ENCODE measurements at places on chromosomes 1 and 21.

DNA sequence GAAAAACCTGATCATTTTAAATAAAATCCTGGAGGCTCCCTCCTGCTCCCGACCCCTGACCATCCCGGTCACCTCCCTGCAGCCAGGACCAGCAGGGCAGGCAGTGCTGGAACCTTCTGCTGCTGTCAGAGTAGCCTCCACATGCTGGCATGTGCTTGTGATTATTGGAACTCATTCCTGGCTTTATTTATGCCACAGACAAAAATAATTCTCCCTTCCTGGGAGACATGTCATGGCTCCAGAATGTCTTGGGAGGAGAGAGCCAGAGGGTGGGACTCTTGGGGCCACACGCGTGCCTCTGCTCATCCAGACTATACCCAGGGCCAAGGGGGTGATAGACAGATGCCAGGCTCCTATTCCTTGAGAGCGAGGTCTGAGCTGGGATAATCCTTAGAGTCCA is 183.6 kb upstream of the RAB4A start:
- no peak for DNase-seq

- DNase-seq, result no peak
Observed at GRCh38 chr1:218467101-218468072, 122.3 kb downstream of the TGFB2 start.

- DNase-seq, result no peak
Observed at GRCh38 chr1:186629341-186629740, 50.9 kb downstream of the PTGS2 start.

DNA sequence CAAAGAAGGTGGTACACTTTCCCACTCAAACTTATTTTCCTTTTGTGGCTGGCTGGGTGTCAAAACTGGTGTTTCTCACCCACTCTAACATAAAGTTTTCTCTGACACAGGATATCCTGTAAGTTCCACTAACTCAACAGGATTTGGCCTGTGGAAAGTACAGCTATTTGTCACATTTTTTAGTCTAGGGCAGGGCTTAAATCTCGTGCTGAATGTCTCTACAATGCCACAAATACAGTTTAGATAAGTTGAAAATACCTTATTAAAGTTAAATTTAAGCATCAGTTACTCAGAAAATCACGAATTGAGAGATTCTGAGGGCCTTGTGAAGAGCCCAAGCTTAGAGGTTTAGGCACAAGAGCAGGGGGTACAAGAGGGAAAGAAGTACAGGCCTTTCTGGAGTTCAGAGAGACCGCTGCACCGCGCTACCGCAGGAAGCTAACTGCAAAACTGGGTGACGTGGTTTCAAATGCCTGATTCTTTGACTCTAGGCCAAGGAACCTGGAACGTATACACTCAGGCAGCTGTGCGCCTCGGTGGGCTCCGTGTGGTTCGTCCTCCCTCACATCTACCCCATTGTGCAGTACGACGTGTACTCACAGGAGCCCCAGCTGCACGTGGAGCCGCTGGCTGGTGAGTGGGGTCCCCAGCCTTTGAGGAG is 23.4 kb upstream of the PWP2 start:
- no peak for DNase-seq

DNA sequence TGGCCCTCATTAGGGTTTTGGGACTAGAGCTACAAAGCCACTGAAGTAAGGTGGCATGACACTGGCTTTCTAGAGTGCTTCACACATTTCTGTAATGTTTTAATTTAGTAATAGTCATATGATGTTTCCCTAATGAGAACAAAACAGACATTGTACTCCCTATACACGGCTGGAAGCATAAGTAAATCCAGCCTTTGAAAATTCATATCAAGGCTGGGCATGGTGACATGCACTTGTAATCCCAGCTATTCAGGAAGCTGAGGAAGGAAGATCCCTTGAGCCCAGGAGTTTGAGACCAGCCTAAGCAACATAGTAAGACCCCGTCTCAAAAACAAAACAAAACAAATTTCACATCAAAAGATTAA is 7.4 kb downstream of the USP48 start:
- DNase-seq, result no peak

DNA sequence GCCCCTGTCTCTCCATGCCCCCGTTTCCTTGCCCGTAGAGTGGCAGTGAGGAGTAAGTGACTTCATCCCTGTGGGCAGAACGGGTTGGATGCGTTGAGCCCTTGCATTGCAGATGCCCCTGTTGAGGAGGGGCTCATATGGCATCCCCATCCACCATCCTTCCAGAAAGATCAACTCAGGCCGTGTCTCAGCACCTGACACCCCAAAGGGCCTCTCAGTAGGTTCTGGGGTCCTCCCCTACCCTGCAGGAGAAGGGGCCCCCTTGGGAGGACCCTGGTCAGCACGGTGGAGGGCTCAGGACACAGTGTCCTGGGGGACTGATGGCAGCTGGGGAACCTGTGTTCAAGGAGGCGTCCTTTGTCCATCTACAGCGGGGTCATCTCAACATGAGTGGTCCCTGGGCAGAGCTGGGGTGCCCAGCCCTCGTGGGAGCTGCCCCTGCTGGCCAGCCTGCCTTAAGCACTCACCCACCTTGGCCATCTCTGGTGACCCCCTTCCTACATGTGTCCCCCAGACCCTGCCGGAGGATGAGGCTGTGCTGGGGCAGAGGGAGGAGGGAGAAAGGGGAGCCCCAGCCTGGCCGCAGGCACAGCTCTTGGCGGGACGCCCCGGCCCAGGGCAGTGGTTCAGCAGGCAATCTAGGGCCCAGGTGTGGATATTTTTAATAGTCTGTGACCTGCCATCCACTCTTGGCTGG is 48.2 kb upstream of the ACTRT2 start:
- no peak for DNase-seq

DNA sequence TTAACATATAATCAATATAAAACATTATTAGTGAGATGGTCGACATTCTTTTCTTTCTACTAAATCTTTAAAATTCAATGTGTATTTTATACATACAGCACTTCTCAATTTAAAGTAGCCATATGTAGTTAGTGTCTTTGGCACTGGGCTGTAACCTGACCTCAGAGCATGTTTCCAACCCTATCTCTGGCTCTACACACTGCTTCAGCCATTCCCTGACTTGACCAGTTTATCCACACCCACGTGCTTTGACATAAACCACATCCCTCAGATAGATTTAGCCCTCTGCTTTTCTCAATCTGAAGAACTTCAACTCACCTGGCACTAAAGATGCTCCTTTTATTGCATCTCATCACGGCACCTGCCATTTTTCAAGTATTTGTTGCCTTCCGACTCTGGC is 58.3 kb downstream of the RGS2 start:
- DNase-seq, result no peak

DNA sequence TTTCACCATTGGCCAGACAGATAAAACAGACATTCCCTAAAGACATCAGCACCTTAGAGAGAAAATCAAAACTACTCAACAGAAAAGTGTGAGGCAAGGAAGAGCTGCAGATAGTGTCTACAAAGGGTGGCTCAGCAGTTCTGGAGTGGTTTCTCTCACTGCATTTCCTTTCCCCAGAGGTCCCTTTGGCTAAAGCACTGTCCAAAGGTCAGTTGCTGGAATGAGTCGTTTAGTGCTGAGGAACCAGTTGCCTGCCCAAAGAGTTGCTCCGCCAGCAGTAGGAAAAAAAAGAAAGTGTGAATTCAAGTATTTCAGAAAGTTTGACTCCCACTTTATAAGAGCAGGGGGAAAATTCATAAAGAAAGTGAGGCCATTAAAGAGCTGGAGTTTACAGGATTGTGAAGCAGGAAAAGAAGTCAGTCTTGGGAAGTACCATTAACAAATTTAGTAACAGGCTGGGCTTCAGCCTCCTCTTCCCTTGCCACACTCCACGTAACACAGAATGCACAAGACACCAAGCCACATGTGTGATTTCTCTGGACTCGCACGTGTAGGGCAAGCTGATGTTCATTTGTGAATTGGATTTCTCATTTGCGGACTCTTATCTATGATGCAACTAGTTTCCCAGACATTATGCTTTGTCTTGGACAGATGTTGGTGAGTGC is 122.2 kb downstream of the RUNX1 start:
- no peak for DNase-seq

DNA sequence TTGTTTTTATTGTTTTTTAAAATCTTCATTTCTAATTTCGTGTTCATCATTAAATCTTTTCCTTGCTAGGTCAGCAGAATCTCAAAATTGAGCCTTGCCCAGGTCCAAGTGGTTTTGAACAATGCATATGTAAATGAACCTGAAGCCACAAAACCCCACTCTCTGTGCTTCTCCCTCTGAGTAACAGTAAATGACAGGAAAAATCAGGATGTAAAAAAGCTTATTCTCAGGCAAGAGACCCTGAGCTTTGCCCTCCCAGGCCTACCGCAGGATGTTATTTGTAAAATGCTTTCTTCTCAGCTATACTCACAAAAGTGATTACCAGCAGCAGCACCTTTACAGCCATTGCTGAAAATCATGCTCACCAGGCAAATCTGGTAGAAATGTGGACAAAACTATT is 47.6 kb downstream of the TYW3 start:
- no peak for DNase-seq

DNA sequence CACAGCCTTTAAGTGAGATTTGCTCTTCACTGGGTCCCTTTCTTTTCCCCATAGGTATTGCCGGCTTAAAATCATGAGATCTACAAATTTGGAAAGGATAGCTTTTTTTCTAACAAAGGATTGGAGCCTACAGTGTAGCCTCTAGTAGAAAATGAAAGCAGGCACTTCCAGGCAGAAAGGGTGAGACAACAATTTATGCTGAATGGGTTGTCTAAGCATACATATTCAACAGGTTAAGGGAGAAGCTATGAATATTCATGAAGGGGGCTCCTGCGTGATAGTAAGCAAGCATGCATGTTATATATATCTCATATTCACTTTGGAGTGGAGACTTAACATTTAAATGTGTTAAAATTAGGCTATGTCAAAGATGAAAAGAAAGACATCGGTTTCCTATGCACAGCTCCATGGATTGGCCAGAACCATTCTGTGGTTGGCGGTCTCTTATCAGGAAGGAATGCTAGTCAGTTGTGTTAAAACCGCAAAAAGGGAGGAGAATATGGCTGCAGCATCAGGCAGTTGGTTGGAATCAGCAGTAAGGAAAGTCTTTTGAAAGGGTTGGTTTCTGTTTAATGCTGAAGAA is 66.0 kb downstream of the VCAM1 start:
- DNase-seq, result no peak

DNA sequence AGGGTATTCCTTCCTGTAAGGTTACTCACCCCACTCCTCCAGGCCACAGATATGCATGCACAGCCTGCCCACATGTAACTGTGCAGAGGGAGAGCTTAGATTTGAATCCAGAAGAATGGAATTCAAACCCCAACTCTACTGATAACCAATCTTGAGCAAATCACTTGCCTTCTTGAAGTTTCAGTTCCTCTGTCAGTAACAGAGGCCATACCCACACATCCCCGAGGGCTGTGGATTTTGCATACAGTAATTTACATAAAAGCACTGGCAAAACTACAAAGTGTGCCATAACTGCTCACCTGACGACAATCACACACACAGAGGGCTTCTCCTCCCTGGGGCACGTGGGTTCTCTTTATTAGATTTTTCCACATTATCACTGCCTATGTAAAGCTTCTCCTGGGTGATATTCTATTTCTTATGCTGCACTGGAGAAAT is 18.6 kb downstream of the CD247 start:
- DNase-seq, result no peak
